ENCODE measurements at places on chromosomes 7 and 10.

DNA sequence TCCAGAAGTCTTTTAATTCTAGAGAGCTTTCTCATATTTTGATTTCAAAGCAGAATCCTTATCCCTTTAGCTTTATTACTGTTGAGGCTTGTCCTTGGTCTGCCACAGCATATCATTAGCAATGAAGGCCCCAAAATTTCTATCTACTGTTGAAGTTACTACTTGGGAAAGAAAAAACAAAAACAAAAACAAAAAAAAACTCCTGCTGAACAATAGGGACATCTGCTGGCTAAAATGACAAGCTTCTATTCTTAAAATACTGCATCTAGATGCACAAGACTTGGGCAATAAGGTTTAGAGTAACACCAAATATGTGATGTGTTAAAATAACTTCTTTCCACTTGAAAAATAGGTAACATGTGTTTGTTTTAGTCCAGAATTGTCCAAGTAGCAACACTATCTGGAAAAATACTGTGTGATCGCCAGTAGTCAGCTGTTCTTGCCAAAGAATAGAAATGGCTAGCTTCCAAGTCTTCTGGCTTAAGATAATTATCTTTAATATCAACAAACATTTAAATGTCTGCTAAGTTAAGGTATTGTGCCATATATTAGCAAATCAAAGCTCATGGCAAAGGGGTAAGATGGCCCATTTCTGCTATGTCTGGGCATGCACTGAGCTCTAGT, 3.8 kb upstream of the DMTF1 start:
- DNase-seq: no peak

DNA sequence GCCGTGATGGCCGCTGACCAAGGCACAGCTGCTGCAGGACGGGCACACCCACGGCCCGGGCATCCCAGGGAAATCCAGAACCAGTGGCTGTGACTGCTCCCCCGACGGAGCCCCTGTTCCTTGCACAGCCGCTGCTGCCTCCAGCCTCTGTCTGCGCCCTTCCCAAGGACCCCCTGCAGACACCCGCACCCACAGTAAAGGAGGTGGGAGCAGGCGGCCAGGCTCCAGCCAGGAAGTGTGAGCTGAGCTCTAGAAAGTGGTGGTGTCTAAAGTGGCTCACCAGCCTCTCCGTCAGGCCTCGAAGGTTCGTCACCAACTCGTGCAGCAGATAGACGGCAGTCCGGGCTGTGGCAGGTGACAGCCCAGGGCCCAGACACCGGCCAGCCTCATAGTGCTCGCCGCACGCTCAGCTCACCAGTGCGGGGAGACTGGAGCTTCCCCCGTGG, 306.7 kb downstream of the DNAJB6 start:
- DNase-seq: no peak

DNA sequence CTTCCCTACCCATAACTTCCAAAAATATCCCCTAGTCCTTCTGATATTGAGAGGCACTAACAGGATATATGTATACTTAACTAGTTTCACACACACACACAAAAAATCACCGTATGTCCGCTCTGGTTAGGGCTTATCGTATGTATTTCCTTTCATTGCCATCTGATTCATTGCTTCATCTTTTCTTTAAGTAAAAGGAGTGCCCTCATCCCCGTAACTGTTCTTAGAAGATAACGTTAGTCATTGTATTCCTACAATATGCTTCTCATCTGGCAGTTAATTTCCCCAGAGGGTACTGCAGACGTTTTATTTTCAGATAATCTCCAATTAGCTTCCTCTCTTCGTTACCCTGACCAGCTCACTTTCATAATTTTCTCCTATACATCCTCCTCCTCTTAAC, 37.3 kb downstream of the NRCAM start:
- DNase-seq: no peak

- DNase-seq: no peak
These were observed 23.8 kb upstream of the GTPBP4 start for GRCh38 chr10:964321-964987.

DNA sequence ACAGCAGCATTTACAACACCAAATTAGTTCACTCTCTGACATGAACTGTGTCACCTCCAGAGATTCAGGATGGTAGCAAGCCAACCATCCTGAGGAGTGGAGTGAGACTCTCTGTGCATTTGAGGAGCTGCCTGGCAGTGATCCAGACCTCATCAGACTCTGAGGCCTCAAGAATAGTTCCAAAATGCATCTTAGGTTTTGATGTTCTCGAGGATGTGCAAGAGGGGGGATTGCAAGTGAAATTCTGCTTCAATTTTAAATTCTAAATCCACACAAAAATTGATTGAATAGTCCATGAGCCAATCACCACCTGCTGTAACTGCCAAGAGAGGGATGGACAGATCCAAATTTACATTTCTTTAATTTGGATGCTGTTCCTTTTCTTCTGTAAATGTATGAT, 49.7 kb downstream of the SLK start:
- DNase-seq: no peak

DNA sequence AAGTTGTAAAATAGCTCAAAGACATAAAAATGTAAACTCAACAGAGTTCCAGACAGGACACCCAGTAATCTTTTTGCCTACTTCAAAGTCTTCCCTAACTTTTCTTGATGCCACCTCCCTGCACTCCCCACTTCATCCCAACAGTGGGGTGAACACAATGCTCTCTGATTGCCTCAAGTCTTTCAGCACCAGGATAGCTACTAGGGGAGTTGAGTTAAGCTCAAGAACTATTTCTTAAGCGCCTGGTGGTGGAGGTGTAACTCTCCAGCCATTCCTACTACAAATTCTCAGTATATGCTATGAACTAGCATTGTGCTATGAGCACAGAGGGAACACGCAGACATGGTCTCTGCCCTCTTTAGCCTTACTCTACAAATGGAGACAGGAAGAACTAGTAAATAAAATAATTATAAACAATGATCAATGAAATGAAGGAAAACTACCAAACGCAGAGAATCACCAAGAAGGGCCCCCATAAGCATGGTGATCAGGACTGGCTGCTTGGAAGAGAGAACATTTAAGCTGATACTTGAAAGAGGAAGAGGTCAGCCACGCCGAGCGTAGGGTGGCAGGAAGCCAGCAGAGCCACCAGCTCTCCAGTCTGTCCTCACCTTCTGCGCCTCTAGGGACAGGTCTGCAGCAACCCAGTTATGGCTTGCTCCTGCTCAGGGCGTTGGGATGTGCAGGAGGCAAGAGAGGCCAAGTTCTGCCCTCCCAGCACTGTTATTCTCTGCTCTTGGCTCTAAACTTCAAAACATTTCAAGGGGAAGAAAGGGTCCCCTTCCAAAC, 16.7 kb upstream of the FRA10AC1 start:
- no peak for DNase-seq

All from stimulated activated CD4-positive, alpha-beta T cell treated with anti-CD3 and anti-CD28 coated beads, Interleukin-15, amount 100 ng/mL, for 48 hours (primary cell).